ENCODE measurements at places on chromosomes 2 and 18.

DNA sequence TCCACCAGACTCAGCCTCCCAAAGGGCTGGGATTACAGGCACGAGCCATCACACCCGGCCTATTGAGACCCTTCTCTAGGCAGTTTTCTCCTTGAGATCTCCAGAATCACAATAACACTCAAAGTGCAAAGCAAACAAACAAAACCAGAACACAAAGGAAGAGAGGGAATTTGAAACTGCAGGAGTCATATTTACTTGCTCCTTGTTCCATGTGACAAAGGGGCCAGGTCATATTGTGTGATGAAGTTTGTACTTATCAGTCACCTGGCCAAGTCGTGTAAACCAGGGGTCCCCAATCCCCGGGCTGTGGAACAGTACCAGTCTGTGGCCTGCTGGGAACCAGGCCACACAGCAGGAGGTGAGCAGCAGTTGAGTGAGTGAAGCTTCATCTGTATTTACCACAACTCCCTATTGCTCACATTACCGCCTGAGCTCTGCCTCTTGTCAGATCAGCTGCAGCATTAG is 26.5 kb downstream of the SCYGR8 start:
- no peak for DNase-seq

DNA sequence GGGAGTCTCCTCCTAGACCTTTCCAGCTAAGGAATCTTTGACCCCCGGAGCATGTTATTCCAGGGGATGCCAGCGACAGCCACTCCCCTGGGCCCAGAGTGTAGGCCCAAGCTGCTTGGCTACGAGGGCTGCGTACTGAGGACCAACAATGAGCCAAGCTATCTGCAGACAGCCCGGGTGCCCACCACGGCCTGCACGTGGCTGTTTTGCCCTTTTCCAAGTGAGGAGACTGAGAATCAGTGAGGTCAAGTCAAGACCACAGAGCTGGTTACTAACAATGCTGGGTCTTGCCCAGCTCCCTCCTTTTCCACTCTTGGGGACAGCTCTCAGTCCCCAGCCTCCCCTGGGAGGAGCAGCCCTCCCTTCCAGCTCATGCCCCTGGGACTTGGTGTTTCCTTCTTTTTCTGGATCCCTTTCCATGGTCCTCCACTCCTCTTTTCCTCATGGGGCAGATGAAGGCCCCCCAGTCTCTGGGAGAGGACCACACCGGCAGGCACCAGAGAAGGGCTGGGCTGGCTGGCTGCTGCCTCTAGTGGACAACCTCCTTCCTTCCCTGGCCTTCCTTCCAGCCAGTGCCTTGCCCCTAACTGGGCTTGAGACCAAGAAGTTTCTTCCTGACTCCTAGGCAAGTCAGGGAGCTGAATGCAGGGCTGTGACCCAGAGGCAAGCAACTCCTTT is 550 bp upstream of the MALL start:
- peak; percentile 40 for DNase-seq

- DNase-seq, result no peak
Observed at GRCh38 chr2:150581717-150582472, 94.4 kb upstream of the RND3 start.

DNA sequence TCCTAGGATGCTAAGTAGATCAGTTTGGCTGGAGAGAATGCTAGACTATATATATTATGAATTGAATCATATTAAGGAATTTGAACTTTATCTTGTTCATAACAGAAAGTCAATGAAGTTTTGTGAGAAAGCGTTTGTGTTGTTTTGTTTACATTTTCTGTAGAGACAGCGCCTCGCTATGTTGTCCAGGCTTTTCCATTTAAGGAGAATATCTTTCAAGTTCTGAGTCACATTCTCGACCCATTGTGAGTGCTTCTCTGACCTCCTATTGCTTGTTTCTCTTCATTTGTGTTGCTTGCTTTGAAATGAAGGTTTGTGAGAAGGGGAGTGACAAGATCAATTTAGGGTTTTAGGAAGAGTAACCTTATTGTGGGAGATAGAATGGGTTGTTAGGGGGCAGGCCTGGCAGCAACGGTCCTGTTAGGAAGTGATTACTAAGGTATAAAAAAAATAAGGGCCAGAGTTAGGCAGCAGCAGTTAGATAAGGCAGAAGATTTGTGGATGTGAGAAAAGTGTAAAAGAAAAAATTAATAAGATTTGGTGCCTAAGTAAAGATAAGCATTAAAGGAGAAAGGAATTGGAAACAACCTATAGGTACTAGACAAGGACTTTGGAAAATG is 47.6 kb upstream of the ACVR1 start:
- DNase-seq, result no peak

DNA sequence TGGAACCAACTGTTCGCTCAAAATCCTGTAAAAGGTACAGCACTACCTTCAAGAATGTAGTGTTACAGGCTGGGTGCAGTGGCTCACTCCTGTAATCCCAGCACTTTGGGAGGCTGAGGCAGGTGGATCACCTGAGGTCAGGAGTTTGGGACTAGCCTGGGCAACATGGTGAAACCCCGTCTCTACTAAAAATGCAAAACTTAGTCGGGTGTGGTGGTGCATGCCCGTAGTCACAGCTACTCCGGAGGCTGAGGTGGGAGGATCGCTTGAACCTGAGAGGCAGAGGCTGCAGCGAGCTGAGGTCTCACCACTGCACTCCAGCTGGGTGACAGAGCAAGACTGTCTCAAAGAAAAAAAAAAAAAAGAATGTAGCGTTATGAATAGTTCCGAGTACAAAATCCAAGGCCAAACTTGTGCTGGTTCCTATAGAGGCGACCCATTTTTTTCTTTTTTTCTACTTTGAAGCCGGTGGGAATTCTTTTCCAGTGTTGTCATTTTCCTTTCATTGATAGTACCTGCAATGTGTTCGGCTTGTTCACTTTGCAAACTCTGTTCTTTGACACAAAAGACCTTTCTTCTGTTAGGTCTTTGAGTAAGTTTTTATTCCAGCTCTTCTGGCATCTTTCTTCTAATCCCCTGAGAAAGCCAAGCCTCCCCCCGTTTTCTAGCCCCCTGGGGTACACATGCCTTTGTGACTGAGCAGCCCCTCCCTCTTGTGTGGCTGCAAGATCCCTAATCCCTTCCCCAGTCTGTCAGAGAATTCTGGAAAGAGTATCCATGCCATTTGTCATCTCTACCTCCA is 25.1 kb downstream of the INPP5D start:
- DNase-seq, result no peak

GRCh38 chr18:8754995-8755960 is 49.9 kb downstream of the MTCL1 start:
- no peak for DNase-seq

DNA sequence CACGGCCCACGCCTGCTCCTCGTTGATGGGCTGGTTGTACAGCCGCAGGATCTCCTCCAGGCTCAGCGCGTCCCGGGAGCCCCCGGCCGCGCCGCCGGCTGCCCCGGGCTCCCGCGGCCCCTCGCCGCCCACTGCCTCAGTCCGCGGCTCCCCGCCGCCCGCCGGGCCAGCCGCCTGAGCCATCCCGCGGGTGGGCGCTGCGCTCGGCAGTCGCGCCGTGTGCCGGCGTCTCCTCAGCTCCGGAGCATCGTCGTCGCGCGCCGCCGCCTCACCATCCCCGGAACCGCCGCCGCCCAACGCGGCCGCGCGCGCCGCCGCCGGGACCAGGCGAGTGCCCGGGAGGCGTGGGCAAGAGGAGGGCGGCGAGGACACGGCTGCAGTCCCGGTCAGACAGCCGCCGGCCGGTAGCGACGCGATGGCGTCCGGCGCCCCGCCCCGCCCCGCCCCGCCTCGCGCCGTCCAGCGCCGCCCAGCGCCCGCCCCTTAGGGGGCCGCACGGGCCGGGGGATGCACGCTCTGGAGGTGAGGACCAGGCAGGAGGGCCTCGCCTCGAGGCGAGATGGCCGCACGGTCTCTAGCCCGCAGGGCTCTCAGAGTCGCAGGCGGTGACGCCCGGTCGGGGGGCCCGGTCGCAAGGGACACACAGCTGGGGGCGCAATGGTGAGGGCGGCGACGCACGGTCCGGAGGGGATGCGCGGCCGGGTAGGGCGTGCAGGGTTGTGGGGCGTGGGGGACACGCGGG is at the start of gene SPIRE1:
Gene SPIRE1 (minus strand): TSS at position 424 of the 742 bp plus-strand sequence. CDS start 241 bp downstream, at position 183.
- no peak for DNase-seq

DNA sequence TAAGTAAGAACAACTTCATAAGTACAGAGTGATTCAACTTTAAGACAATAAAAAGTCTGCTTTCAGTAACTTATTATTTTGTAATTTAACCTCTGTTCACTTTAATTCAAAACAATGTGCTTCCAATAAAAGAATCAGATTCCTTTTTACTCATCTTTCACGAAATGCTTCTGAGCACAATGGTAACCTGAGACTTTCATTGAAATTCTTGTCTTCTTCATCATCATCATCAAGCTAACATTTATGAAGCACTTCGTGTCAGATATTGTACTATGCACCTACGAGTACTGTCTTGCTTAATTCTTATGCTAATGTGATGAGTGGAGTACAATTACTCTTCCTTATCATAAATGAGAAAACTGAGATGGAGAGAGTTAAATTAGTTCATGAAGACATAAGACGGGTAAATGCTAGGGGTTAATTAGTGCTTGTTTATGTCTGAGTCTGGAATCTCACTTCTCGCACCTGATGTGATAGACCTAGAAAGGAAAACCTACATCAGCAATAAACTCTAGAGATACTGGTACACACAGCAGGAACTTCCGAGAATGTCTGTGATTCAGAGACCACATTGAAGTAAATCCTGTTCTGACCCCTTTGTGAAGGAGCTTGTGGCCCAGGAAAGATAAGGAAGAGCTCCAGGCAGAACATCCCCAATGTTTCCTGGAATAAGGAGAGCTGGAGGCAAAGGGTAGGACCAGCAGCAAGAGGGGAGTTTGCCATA is 227.6 kb upstream of the ETAA1 start:
- no peak for DNase-seq

DNA sequence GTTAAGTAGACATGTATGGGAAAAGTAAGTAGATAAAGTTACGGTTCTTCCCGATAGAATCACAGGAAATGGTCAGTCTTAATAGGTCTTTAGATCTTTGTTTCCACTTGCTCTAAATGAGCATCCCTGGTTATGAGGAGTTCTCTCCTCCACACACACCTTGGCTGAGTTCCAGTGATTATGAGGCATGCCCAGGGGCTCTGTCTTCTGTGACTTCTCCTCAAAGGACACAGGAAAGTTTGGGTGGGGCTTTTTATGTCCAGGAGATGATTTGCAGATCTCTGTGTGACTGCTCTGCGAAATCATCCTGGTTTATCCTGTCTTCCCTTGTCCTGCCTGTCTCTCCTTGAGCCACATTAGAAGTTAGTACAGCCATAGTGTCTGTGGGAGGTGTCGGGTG is 83.9 kb upstream of the EML6 start:
- DNase-seq, result no peak

- no peak for DNase-seq
Observed at GRCh38 chr2:141439524-141439923, 691.3 kb downstream of the LRP1B start.

DNA sequence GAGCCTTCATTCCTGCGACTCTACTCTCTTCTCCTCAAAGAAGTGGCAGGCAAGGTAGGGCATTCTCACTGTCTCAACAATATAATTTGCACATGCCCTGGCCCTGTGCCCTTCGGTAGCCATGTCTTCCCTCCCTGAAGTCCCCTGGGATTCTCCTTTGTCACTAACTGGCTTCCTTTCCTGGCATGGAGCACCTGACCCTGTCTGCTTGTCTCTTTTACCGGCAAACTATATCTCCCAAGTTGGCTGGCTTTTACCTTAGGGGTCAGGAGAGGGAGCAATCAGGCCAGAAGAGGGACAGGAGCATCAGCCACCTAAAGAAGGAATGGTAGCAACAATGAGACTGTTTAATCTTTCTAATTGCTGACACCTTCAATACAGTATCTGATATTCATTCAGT is 51.9 kb upstream of the RMDN2 start:
- no peak for DNase-seq

- no peak for DNase-seq
Observed at GRCh38 chr18:32380559-32380958, 90.1 kb downstream of the GAREM1 start.

DNA sequence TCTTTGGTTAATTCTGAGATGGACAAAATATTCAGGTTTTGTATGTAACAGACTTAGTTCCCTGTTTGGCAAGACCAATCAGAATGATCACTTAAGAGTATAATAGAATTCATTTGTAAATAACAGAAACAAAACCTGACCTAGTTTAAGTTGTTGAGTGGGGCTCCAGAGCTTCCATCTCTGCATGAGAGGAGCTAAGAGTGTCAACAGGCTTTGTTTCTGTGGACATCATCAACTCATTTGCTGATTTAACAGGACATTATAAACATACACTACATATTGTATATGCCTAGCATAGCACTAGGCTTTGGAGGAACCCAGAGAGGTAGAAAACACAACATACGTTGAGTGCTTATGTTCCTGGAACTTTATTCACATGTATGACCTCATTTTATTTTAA is 75.3 kb upstream of the TRIB2 start:
- DNase-seq, result no peak

GRCh38 chr2:238473523-238473922 is 46.8 kb downstream of the ASB1 start:
- DNase-seq, result no peak

DNA sequence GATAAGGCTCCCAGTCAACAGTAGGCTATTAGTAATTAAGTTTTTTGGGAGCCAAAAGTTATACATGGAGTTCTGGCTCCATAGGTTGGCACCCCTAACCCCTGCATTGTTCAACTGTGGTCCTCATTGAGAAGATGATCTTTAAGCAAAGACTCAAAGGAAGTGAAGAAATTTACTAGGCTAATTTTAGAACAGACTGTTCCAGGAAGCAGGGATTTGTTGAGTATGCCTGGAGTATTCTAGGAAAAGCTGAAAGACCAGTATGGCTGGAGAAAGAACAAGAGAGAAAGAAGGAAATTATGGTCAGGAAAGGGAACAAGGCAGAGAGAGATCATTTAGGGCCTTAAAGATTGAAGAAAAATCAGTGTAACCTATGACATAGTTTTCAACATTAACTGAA is 125.1 kb downstream of the PMAIP1 start:
- DNase-seq, result no peak

DNA sequence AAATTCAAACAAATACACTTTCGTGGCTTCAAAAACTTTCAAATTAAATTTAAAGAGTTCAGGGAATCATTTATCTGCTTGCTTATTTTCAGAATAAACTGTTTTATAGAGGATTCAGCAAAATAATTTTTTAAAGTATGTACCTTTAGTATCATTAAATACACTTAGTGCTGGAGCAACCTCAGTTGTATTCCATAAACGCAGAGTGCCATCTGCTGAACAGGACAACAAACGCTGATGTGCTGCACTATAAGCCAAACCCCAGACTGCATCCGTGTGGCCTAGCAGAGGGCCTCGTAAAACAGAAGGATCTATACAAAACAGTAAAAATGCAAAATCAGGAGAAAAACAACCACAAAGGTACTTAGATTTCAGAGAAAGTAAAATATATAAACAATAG is 108.6 kb downstream of the STRN start:
- no peak for DNase-seq

- DNase-seq, result no peak
Observed at GRCh38 chr18:78798402-78799175, 181.0 kb upstream of the SALL3 start.

GRCh38 chr2:14942987-14943386 is 310.5 kb downstream of the LRATD1 start:
- no peak for DNase-seq

DNA sequence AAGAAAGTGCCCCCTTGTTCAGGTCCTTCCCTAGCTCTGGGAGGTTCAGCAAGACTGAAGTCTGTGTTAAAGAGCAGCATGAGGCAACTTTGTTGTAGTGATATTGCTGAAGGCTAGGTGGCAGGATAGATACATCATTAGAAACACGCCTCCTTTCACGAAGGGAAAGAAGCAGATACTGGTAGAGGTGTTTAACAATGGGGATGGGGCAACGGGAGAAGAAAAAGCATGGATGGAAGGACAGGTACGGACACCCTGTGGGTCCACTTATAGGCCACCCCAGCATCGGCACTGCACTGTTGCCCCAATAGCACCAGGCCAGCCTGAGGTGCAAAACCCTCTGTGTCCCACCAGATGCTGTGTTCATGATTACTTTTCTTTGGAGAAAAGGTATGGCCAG is 3.5 kb upstream of the IGFBP5 start:
- DNase-seq, result no peak
